ENCODE measurements at places on chromosomes 11 and 22.

- DNase-seq, result no peak
Measured at GRCh38 chr11:102239448-102239847, 77.8 kb upstream of the BIRC3 start.

DNA sequence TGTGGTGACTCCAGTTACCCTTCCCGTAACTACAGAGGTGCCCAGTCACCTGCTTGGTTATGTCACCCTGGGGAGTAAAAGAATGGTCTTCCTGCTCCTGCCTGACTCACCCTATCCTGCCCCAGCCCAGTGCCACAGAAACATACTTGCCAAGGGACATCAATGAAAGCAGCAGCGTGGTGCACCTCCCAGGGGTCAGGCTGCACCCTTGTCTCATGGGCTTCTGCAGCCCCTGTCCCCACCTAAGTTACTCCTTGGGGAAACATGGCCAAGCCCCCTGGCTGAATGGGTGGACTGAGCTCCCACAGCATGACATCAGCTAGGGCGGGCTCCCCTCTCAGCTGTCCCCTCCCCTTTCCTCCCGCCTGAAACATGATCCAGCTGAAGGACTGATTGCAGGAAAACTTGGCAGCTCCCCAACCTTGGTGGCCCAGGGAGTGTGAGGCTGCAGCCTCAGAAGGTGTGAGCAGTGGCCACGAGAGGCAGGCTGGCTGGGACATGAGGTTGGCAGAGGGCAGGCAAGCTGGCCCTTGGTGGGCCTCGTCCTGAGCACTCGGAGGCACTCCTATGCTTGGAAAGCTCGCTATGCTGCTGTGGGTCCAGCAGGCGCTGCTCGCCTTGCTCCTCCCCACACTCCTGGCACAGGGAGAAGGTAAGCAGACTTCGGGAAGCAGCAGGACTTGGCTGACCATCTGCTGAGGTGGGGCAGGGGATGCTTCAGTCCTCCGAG lies at the start of gene HTR3A:
Gene HTR3A (plus strand): TSS at position 368 of the 730 bp plus-strand sequence. CDS start 218 bp downstream, at position 586.
- DNase-seq, result peak; percentile 53

GRCh38 chr11:79440571-79441460 lies at the start of gene TENM4:
Gene TENM4, minus strand, starts transcription at chr11:79441030. Its CDS starts 371,086 bp downstream, at chr11:79069944.
- DNase-seq, result peak; percentile 61

GRCh38 chr11:84480131-84480530 lies 1147.0 kb downstream of the DLG2 start:
- no peak for DNase-seq

DNA sequence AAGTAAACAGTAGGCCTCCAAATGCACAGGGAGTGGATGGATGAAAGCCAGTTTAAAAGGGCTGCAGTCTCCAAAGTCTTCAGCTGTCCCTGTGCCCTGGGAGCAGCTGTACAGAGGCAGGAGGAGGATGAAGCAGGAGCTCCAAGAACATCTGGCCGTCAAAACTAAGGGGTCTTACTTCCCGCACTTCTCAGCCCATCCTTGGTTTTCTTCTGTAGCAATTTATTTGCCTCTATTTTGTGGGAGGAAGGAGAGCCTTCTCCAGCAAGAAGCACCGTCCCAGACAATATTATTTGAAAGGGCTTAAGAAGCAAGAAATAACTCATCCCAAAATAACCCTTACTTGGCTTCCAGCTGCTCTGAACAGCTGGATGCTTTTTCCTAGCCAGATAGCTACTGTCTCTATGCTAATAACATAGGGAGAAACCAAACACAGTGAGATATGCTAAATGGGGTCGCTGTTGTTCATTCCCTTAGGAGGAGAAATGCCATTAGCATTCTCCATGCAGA lies 133.2 kb downstream of the SPATA19 start:
- no peak for DNase-seq

DNA sequence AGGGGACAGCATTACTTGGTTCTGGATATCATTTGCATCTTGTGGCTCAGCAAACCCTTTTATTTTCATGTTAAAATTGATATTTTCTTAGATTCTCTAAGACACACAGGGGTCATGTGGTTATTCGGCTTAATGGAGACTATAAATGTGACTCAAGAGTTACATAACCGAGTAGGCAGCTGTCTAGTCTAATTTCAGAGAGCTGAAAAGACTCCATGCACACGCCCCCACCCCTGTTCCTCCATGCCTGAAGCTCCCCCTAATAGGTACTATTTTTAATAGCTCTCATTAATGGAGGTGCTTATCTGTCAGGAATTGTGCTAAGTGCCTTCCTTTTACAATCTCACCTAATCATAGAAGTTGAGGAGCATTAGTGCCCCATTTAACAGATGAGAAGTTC lies 189.2 kb upstream of the ARHGAP20 start:
- DNase-seq, result no peak

DNA sequence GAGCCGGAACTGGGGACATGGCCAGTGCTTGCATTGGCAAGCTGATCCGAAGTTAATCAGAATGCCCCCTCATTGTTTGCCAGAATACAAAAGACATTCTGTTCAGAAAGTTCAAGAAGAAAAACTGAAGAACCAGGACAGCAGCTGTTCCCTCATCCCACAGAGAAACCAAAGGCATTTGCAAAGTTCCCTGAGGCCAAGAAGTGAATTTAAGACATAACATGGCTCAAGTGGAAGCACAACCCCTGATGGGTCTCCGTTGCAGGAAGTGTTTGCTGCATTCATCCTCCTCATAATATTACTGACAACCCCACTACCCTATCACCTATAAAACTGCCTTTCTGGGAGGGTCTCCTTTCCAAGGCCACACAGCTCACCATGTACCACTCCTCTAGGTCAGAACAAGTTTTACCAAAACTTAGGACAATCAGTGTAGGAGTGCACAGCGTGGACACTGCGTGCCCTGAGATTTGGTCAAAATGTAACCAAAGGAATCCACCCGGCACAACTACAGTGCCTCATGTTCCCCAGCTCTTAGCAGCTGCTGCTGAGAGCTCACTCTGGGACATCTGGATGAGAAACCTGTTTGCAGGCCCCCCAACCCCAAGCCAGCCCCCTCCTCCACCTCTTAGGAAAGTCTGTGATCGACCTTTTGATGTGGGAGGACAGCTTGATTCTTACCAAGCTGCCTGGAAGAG lies 101.6 kb upstream of the AKIP1 start:
- DNase-seq, result no peak

DNA sequence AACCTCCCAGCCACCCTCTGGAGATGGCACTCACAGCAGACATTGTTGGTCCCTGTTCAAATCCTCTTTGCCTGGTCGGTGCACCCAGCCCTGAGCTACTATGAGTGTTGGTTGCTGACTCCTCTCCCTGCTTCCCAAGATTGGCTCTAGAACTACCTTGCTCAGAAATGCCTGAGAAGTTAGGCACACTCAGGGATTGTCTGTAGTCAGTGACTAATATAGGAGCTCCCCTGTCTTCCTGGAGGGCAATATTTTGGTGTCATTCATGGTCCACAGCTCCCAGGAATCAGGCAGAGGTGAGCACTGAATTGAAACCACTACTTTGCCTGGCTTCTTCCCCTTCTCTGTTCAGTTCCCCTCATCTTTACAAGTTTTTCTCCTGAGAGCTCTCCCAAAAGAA lies 325.9 kb downstream of the MIAT start:
- no peak for DNase-seq

DNA sequence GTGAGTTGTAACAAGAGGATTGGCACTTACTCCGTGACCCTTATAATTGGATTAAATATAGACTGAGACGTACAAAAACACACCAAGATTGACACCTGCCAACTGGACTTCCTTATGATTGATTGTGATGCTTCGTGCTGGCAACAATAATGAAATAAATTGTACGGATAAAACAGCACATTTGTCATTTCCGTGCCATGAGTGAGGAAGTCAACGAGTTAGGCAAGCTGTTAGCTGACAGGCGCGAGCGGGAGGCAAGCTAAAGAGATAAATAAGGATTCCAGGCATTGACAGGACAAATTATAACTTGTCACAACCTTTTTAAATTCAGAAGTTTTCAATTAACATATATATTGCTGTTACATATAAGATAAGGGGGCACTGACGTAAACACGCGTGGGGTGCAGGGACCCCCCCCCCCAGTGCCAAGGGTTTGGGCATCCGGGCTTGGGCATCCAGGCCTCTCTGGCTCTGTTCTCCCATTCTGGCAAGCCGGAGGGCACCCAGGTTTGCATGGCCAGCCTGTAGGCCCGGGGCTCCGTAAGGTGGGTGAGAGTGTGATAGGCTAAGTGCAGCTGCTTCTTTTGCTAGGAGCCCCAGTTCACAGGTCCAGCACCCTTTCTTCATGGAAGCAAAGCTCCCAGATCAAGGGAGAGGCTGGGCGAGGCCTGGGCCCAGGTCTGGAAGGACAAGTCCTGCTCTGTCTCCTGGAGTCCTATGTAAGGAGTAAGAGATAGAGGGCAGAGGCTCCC lies 11.2 kb upstream of the PAX6 start:
- no peak for DNase-seq

DNA sequence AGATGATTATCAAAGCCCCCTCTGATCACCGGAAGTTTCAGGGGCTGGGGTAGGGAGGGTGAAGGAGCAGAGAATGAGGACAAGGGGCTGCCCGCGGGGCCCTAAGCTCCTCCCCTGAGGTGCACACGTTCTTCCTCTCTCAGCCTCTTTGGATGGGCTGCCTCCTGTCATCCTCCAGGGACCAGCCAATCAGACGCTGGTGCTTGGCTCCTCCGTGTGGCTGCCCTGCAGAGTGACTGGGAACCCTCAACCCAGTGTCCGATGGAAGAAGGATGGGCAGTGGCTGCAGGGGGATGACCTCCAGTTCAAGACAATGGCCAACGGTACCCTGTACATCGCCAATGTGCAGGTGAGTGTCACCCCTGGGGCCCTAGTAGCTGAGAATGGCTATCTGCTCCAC lies 7.5 kb downstream of the ROBO3 start:
- no peak for DNase-seq

GRCh38 chr11:128222245-128222884 lies 365.0 kb downstream of the ETS1 start:
- no peak for DNase-seq

DNA sequence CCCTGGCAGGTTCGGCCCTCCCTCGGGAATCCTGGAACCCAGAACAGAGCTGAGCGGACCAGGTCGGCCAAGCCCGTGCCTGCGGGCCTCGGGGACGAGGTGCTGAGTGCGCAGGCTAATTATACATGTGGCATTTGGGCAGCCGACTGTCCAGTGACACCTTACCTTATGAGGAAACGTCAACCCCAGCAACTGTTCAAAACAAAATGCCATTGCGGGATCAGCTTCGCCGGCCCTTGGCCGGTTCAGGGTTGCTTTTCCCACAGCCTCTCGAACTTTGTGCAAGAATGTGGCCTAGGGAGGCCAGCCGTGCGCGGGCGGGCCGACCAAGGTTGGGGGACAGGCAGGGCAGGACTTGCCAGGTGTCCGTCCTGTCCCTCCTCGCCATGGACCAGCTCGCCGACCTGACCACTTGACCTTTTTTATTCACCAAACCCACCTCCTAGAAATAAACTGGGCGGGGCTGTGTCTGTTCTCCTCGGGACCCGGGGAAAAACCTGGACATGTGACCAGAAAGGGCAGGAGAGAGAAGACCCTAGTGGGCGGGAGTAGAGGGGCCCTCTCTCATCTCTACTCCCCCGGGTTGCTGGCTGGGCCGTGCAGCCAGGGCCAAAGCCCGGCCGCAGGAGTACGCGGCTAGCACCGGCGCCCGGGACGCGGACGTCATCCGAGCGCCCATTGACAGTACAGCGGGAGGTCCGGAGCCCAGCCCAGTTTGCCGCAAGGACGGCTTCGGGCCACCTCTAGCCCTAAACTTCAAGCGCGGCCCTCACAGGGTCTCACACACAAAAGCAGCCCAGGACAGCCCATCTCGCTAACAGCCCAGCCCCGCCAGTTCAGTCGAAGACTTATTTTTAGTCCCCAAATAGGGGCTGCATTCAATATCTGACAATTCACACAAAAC lies 134.3 kb upstream of the C11orf58 start:
- peak; percentile 42 for DNase-seq

DNA sequence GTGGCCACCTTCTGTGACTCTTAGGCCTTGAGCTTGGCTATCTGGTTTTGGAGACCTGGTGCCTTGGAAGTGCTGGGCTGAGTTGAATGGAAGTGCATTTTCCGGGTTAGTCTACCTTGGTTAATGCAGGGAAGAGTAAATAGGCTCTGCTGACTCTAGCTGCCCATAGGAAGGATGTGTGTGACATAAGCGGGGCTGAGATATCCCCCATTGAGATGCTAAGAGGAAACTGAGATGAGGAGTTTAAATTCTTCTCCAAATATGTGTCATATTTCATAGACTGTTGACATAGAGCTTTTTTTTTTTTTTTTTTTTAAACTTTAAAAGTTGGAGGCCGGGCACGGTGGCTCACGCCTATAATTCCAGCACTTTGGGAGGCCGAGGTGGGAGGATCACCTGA lies 30.8 kb downstream of the ZNRF3 start:
- no peak for DNase-seq

DNA sequence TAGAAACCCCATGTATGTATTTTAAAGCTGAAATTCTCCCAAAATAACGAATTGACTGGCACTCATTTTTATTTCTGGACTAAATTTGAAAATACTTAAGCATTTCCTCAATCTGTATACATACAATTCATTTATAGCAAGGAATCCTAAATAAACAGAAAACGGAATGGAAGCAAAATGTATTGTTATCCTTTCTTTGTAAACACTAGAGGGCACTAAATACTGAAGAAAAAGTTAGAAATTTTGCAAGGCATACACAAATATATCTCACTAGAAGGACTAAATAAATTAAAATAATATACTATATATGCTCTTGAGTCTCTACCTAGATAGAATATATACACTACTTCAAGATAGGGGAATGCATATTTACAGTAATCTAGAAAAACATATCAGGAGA lies 23.1 kb upstream of the ANO5 start:
- DNase-seq, result peak; percentile 9

DNA sequence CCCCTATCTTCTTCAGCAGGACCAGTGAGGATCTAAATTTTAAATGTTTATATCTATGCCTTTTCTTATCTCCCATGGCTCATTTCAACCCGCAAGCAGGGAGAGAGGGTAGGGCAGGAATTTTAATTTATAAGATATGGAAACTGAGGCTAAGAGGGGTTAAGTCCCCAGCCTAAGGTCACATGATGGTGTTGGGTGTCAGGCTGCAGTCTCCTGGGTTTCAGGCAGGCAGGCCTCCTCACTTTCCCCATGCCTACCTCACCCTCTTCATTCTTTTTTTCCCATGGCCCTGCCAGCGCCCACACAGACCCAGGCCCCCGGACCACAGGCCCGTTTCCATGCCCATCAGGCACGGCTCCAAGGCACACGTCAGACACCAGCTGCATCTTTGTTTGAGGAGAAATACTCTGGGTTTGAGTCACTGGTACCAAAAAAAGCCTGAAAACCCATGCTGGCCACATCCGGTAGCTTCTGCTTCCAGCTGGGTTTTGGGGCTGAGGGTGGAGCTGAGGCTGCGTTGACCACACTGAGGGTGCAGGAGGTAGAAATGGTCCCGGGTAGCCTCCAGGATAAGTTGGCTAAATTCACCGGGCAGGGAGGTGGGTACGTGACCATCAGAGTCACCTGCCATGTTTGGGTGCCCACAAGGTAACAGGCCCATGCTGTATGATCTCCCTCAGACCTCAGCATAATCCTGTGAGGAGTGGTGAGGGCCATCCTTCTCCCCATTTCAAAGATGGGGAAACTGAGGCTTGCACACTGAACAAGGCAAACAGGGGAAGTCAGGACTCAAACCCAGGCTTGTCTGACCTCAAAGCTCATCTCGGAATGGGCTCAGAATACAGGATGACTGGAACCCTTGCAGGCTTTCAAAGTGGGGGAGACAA lies 7.5 kb downstream of the CRYBB1 start:
- DNase-seq, result peak; percentile 86
